ENCODE measurements at places on chromosomes 2 and 18. TPM values are rescaled to one million over a fixed set of nuclear protein-coding genes. Genes with fewer than 3 reads are reported as not detected.

DNA sequence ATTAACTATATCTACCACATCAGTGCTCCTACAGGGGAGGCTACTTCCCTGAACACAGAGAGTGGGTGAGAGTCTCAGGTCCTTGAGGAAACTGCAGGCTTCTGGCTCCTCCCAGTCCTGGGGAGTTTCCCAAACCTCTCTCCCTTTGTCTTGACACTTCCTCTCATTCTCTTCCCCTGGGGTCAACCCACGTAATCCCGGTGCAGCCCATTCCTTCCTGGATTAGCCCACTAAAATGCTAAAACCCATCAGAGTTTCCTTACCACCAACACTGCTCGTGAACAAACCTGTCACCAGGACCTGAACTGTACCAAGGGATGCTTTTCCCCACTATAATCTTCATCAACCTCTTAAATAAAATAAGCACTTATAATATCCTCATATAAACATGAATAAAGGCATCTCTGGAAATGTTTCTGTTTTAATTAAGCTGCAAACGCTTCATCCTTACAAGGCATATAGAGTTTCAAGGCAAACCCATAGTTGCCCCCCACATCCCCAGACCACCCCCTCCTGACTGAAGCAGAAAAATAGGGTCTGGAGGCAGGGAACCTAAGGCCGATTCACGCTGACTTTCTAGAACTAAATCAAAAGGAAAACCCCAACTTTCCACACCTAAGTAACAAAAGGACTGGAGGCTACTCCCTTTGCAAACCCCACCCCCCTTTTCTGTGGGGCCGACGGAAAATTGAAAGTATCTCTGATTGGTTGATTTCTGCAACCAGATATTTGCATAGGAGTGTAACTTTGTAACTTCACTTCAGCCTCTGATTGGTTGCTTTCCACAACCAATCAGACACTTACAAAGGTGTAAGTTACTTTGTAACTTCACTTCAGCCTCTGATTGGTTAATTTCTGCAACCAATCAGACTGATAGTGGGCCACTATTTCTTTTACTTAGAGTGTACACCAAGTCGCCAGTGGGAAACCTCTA lies 19.0 kb downstream of the TMSB10 start:
- DNase-seq, result no peak
- H3K27ac ChIP-seq, result no peak overlapping the region
- H3K27me3 ChIP-seq, result no peaks in the 10 kb centered on the region
- H3K4me3 ChIP-seq, result no peak overlapping the region

- H3K4me3 ChIP-seq, result no peak overlapping the region
- DNase-seq, result no peak
- H3K36me3 ChIP-seq, result no peaks in the 10 kb centered on the region
- H3K27ac ChIP-seq, result no peak overlapping the region
- no peaks in the 10 kb centered on the region for H3K4me1 ChIP-seq
Observed at GRCh38 chr2:193446967-193447366, 1252.2 kb upstream of the TMEFF2 start.

GRCh38 chr18:46712406-46712805 lies 44.4 kb downstream of the ST8SIA5 start:
- no peak overlapping the region for H3K27ac ChIP-seq
- H3K27me3 ChIP-seq, result no peaks in the 10 kb centered on the region
- H3K36me3 ChIP-seq, result no peaks in the 10 kb centered on the region
- H3K4me3 ChIP-seq, result no peak overlapping the region

Gene COLEC12
- 6.5 TPM for polyA plus RNA-seq
